ENCODE measurements at places on chromosomes 1 and 21.

- no peak for DNase-seq
Observed at GRCh38 chr1:237685551-237685950, 205.2 kb downstream of the ZP4 start.

- no peak for DNase-seq
Observed at GRCh38 chr1:33792651-33793050, 71.2 kb upstream of the HMGB4 start.

- DNase-seq: no peak
Observed at GRCh38 chr1:22619252-22619651, 17.2 kb upstream of the C1QA start.

DNA sequence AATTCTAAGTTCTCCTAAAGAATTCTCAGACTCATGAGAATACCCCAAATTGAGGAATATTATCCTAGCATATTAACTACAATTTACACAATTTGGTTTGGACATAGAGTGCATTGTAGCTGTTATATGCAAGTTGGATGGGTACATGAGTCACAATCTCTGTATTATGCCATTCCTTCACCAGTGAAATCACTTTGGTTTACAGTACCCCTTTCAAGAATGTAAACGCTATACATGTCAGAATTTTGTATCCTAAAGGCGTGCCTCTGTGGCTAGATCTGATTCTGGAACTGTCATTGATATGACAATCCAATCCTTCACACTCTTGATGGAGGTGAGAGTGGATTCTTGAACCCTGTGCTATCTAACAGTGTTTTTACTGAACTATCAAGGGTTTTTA is 6.7 kb upstream of the IL10RB start:
- no peak for DNase-seq

- DNase-seq: no peak
Observed at GRCh38 chr1:57109883-57110282, 144.1 kb upstream of the C8B start.

DNA sequence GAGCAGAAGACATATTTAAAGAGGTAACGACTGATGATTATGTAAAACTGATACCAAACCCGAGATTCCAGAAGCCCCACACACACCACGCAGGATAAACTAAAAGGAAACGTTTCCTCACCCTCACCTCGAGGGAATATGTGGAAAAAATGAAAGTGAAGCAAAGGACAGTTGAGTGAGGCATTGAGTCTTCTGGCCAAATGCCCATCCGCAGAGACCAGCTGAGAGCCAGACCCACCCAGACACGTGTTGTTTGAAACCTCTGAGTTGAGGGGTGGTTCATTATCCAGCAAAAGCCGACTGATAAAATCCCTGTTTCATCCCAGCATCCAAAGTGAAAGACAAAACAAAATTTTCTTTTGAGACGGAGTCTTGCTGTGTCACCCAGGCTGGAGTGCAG is 29.6 kb upstream of the PCBP3 start:
- no peak for DNase-seq

DNA sequence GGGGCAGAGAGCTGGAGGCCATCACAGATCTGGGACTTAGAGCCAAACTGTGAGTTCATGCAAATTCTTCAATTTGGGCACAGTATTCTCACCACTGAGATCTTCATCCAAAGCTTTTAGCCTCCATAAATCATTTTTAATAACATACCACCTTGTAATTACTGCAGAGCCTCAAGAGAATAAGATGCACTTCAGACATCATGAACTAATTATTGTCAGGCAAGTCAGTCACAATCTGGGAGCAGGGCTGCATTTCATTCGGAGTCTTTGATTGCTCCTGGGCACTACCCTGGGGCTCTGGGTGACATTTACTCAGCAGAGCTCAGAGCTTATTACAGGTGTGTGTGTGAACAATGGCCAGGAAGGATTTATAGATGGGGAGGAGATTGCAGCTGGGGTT is 623.7 kb downstream of the PTPRU start:
- DNase-seq: no peak

DNA sequence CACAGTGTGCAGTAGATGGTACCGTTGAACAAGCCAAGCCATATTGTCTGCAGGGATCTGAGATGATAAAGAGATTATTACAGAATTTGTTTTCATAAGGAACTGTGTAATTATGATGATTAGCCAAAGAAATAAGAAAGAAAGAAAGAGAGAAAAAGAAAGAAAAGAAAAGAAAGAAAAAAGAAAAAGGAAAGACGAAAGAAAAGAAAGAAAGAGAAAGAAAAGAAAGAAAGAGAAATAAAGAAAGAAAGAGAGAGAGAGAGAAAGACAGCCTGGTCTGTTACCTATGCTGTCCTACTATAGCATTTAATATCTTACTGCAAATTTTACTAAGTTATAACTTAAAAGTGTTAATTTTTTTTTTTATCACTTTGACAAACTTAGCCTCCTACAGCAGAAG is 43.6 kb downstream of the KCNK1 start:
- DNase-seq: no peak

DNA sequence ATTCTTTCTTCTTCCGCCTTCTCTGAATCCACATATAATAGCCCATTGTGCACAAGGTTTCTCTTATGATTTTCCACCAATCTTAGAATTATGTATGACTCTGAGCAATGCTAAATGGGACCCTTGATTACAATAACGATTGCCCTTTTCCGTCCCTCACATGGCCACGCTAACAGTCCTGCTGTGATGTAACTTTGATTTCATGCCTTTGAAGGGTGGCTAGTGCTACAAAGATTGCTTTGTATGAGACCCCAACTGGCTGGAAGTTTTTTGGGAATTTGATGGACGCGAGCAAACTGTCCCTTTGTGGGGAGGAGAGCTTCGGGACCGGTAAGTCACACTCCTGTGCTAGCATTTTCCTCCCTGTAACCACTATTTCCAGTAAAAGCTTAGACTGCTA is 45.3 kb downstream of the PGM1 start:
- DNase-seq: no peak

- peak; percentile 17 for DNase-seq
Observed at GRCh38 chr1:210124736-210125135, 107.9 kb upstream of the SERTAD4 start.

GRCh38 chr1:243923292-243924171 is 73.5 kb upstream of the AKT3 start:
- no peak for DNase-seq

- DNase-seq: no peak
Observed at GRCh38 chr1:206725109-206725963, 40.6 kb downstream of the MAPKAPK2 start.

GRCh38 chr1:24093732-24094131 is 18.2 kb downstream of the MYOM3 start:
- DNase-seq: no peak

- DNase-seq: no peak
Observed at GRCh38 chr1:220748089-220748934, at the start of gene MTARC2. MTARC2 (plus strand) TSS chr1:220748322; CDS start chr1:220748532, 210 bp downstream.

GRCh38 chr1:197356723-197357533 is 88.9 kb downstream of the CRB1 start:
- peak; percentile 30 for DNase-seq

DNA sequence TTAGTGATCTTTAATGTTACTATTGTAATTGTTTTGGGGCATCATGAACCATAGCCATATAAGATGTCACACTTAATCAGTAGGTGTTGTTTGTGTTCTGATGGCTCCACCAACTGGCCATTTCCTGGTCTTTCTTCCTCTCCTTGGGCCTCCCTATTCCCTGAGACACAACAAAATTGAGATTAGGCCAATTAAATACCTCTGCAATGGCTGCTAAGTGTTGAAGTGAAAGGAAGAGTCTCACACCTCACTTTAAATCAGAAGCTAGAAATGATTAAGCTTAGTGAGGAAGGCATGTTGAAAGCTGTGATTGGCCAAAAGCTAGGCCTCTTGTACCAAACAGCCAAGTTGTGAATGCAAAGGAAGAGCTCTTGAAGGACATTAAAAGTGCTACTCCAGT is 30.7 kb downstream of the PPP2R5A start:
- no peak for DNase-seq

DNA sequence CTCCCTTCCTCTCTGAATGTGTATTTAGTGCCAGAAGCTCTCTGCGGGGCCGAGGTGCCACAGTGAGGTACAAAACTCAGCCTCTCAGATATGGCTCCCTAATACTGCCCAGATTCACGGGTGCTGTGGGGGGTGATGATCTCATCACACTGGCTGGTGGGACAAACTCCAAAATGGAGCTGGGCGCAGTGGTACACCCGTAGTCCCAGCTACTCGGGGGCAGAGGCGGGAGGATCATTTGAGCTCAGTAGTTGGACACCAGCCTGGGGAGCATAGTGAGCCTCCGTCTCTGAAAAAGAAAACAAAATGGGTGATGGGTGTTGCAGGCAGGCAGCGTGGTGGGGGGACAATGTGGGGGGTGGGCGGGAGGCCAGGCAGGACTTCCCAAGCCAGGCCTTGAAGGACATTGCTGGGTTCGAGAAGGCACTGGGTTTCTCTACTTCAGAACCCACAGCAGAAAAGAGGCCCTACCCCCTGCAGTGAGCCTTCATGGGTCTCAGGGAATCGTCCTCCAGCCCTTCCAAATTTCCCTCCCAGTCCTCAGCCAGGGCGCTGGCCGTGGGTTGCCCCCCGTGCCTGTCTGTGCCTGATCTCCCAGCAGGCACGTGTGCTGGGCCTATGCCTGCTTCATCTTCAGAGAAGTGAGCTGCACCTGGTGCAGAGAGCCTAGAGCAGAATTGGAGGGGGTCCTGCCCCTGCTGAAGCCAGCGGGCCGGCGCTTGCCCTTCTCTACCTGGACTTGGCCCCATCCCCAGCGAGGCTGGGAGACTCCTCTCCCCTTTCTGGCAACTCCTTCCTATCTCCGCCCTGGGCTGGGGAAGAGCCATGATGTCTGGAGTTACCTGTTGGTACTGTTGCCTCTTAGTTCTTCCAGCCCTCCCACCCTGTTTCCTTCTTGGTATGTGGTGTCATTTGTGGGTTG is 14.0 kb downstream of the H6PD start:
- no peak for DNase-seq

DNA sequence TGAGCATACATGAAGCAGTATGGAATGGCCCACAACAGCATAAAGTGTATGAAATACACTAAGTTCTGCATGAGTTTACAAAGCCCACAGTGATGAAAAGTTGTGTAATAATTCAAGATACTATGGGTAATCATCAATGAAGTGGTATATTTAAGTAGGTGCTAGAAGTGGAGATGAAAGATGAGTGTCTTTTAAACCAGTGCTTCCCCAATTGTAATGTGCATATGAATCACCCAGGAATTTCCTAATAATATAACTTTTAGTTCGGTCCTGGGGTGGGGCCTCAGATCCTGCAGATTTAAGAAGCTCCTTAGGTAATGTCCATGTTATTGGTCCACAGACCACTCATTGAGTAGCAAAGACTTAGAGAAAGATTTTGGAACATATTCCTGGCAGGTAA is 184.9 kb downstream of the DUSP10 start:
- peak; percentile 12 for DNase-seq

- DNase-seq: no peak
Observed at GRCh38 chr1:24266998-24267397, 52.2 kb upstream of the GRHL3 start.

DNA sequence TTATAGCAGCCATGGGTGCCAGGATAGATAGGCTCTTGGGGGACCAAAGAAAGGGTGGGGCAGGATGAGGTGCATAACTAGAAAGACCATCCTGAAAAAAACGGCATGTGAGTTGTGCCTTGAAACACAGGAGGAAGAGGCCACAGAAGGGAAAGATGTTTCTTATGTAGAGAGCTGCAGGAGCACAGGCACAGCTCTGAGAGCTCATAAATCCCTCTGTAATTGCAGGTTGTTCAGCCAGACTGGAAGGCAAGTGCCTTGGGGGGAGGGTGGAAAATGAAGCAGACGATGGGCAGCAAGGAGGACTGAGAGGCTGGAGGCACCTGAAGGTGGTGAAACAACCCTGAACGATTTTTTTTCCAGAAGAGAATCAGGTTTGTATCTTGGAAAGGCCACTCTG is 170.7 kb downstream of the NR5A2 start:
- DNase-seq: no peak

- DNase-seq: peak; percentile 32
Observed at GRCh38 chr1:59879574-59879973, 47.0 kb downstream of the CYP2J2 start.

DNA sequence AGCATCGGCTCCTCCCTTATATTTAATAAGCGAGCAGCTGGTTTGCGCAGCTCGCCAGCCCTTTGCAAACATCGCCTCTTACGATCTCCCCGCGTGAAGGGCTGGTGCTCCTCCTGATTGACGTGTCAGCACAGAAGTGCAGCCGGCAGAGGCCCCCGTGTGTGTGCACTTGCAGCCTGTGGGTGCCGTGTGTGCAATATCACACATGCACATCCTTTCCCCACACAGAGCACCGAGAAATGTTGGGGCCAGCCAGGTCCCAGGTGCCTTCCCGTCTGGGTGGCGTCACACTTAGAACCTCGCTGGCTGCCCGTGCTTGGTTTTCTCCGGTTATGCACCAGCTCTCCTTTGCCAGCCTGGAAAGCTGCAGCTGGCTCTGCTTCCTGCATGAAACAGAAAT is 126.6 kb upstream of the AJAP1 start:
- DNase-seq: no peak

- no peak for DNase-seq
Observed at GRCh38 chr1:162380061-162380846, 1.3 kb upstream of the C1orf226 start.

- no peak for DNase-seq
Observed at GRCh38 chr1:64505232-64505943, 35.5 kb downstream of the CACHD1 start.

DNA sequence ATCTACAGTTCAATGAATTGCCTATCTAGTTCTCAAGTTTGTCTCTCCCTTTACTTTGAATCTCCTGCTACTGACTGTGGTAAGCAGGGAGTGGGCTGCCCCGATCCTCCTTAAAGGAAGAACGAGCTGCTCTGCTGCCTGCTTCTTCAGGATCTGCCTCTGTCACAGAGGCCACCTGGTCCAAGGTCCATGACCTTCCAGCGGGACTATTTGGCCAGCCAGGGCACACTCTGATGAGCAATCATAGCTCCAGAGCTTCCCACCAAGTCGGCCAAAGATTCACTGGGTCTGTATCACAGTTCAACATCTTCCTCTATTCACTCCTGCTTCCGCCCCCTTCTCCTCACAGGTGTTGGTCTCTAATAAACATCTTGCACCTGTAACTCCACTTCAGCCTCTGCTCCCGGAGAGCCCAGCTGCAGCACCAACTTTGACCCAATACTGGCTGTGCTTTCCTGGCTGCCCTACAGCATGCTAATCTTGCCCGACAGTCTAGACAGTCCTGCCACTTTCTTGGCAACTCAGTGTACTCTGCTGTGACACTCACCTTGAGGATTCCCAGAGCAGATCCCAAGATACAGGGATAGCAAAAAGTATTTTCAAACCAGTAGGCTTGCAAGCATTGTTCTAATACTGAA is 16.9 kb upstream of the MAP10 start:
- no peak for DNase-seq

DNA sequence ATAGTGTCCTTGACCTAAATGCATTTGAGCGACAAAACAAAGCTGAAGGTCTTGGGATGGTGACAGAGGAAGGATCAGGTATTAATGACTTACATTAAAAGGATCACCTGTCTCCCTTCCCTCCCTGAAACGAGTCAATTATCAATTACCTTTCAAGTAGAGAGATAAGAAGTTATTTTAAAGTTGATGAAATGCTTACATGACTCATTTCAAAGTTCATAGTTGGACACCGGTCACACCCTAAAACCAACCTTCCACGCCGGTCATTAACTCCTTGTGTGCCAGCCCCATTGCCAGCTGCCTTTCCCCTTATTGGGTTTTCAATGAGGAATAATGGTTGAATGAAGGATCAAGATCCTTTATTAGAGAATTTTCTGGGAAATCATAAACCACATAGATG is 129.8 kb downstream of the ZP4 start:
- DNase-seq: no peak

- DNase-seq: peak; percentile 13
Observed at GRCh38 chr21:43369124-43369523, 57.8 kb downstream of the SIK1 start.

GRCh38 chr21:45576838-45577737 is 34.8 kb upstream of the SLC19A1 start:
- DNase-seq: no peak

Data from fibroblast of skin of left quadriceps (primary cell).